ENCODE measurements at places on chromosomes 7 and 10.

GRCh38 chr7:119397156-119397555 is 875.8 kb upstream of the KCND2 start:
- DNase-seq, result no peak

GRCh38 chr10:103528549-103528948 is 35.0 kb downstream of the NEURL1 start:
- DNase-seq, result no peak

DNA sequence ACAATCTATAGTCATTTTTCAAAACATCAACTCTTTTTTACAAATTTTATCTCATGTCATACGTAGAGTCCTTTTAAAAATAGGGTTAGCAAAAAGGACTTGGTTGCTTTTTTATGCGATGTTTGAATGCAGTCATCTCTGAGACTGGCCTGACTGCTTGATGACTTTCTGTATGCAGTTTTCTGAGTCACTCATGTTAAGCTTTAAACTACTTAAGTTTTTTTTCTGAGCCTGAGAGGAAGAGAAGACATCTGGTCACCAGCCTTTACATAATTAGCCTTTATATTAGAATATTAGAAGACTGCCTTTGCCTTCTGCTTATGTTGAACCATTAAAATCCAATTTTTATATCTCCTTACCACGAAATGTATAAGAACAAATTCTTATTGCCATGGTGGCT is 834.4 kb upstream of the MBL2 start:
- DNase-seq, result no peak

GRCh38 chr7:29968683-29969395 is 20.8 kb downstream of the SCRN1 start:
- no peak for DNase-seq

- DNase-seq, result no peak
Observed at GRCh38 chr7:86970547-86970946, 88.9 kb downstream of the ELAPOR2 start.

- no peak for DNase-seq
Observed at GRCh38 chr10:16195894-16196293, 240.9 kb upstream of the PTER start.

DNA sequence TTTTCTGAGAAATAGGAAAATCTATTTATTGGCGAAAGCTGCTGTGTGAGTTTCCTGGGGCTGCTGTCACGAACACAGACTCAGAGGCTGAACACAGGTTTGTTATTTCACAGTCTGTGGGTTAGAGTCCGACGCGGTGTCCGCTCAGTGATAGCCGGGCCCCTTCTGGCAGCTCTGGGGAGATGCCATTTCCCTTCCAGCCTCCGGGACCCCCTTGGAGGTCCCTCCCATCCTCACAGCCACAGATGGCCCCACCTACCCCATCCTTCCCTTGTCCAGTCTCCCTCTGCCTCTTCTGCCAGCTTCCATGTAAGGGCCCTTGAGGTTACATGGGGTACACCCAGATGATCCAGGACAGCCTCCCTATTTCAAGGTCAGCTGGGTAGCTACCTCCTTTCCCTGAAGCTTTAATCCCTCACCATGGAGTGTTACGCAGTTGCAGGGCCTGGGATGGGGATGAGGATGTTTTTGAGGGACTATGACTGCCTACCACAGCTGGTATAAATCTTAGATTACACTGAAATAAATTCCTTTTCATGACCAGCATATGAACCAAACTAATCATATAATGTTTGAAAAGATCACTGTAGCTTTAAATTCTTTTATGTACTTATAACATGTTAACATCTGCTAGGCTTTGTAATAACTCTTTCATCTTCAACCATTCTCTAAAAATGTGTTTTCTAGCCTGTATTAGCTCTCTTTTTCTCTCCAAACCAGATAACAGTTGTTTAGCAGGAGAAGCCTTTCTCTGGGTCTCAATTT is 98.5 kb downstream of the WDR37 start:
- DNase-seq, result no peak

GRCh38 chr10:126549344-126549743 is 121.1 kb downstream of the C10orf90 start:
- no peak for DNase-seq

DNA sequence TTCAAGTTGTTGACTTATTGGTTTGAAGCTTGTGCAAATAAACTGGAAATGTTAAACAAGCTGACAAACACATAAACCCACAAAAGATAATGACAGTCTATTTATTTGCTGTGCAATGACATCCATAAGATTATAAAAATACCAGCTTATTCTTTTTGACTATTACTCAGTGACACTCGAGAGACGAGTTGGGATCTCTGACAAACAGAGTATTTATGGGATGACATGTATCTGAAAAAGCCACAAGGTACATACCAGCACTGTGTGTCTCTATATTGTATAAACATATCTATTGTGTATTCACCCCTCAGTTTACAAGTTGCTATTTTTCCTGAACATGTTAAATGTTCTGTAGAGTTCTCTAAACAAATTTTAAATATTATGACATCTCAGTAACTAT is 88.9 kb downstream of the CHRM2 start:
- DNase-seq, result no peak

- DNase-seq, result no peak
Observed at GRCh38 chr7:96237040-96237439, 84.9 kb downstream of the SLC25A13 start.

GRCh38 chr10:21976739-21977138 is 26.8 kb downstream of the DNAJC1 start:
- no peak for DNase-seq

DNA sequence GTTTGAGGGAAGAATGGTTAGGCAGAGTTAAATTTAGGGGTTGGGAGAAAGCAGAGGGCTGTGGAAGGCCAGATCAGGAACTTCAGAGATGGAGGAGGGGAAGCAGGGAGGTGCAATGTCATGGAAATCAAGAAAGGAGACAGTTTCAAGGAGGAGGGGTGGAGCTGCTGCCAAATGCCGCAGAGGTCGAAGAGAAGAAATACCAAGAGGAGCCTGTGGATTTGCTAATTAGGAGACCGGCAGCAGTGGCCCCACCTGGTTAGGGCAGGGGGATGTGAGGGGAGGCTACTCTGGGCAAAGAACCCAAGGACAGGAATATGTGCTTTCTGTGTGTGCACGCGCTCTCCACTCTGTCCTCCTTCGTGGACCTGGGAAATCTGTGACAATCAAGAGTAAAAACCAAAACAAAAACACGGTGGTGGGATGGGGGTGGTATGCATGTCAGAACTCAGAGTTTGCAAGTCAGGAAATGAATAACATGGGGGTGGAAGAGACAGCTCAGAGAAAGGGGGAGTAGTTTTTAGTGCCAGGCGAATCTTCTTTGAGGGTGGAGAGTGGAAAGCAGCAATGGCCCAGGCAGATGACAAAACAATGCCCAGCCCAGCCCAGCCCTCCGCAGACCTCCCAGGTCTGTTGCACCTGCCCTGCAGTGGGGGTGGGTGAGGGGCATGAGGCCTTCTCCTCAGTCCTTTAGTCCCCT is 102.9 kb upstream of the PAX2 start:
- no peak for DNase-seq

- no peak for DNase-seq
Observed at GRCh38 chr10:63703113-63703670, 182.0 kb downstream of the REEP3 start.

DNA sequence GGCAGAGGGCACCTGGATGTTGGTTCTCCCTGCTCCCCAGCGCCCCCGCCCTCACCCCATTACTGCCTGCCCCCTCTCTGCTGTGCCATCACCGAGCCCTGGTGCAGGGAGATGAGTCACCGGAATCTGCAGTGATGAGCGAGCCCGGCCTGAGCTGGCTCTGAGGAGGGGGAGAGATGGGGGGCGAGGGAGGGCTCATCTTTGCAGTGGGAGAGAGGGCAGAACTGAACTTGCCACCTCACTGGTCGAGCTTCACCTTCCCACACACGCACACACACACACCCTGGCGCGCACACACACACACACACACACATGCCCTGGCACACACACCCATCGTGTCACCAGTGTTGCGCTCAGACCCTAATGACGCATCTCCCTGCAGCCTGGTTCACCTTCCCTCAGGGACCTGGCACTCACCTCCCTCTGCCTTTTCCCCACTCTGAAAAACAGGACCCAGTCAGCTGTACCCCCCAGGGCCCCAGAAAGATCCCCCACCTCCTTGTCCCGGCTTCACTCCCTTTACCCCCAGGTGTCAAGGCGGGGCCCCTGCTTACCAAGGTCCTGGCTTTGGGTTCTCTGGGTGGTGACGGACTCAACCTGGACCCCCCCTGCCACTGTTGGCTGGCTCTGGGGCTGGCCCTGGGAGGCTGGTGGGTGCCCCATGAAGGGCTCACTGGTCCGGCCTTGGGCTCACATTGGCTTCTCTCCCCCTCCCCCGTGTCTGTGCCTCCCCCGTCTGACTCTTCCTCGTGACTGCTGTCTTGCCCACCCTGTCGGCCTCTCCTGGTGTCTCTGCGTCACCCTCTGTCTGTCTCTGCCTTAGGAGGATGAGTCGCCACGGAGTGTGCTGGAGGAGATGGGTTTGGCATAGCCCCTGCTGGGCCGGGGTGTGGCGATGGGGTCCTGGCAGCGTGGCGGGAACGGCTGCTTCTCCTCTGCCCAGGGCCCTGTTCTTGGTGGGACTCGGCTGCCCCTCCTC is 5.4 kb downstream of the VGF start:
- no peak for DNase-seq

DNA sequence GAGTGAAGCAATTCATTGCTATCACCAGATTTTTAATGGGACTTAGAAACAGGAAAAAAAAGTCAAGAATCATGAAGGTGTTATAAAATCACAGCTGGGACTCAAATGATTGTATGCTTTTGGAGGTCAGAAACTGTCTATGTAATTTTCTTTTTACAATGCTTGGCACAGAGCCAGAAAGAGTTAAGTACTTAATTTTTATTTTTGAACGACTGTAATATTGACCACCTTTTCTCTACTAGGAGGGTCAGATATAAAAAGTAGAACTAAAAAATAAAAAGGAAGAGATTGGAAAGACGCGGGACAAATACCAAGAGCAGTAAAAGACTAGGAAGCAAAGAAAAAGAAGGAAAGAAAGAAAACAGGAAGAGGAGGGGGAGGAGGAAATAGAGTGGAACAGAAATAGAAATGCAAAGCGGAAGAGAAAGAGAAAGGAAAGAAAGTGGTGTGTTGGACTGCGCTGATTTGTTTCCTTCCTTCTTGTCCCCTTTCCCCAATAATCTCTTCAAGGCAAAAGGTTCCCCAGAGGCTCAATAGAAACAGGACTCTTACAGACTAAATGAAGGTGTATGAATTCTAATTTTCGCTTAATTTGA is 23.2 kb upstream of the C1GALT1 start:
- no peak for DNase-seq

DNA sequence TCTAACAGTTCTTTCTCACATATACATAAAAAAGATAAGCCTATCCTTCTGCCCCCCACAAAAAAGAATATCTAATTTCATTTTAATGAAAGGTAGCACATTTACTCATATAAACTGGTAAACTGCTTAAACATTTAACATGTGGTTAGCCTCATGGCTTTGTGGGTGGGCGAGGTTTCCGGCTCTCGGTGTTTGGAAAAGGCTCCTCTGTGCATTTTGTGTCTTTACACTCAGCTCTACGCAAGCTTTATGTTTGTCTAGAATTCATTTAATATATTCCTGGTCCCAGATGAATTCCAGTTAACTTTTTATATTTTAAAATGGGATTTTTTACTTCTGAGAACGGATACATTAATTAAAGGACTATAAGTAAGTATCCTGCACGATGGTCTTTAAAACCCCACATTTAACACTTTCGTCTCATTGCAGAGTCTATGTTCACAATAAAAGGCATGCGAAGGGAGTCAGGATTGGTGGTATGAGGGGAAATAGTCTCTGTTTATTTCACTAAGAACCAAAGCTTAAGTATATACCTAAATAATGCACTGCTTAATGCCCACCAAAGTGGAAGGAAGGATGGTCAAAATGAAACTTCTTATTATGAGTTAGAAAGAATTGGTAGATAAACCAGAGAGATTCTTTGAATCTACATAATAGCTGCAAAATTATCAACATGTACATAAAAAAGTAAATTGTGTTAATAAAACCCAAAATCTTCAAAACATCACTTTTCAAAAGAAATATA is 197.2 kb downstream of the CRPPA start:
- peak; percentile 21 for DNase-seq

GRCh38 chr7:125636320-125636962 is 706.8 kb upstream of the POT1 start:
- no peak for DNase-seq

GRCh38 chr10:17290226-17290625 is 62.2 kb downstream of the VIM start:
- DNase-seq, result no peak

DNA sequence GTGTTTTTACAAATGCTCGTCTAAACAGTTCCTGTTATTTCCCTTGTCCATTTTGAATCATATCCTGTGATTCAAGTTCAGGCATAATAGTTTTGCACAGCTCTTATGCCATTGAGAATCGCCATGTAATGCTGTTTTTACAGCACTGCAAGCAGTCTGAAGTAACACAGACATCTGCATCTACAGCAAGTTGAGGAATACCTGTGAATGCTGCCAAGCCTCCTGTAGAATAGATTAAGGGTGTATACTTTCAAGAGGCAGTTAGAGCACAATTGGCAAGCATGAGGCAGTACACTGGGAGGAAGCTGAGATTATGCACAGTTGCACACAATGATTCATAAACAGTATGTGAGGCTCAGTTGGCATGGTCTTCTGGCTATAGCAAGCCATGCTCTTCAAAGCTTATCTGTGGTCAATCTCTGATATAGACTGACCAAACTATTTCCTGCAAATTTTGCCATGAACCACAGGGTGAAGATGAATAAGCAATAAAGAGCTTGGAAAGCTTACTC is 121.9 kb upstream of the AKR1E2 start:
- DNase-seq, result no peak

DNA sequence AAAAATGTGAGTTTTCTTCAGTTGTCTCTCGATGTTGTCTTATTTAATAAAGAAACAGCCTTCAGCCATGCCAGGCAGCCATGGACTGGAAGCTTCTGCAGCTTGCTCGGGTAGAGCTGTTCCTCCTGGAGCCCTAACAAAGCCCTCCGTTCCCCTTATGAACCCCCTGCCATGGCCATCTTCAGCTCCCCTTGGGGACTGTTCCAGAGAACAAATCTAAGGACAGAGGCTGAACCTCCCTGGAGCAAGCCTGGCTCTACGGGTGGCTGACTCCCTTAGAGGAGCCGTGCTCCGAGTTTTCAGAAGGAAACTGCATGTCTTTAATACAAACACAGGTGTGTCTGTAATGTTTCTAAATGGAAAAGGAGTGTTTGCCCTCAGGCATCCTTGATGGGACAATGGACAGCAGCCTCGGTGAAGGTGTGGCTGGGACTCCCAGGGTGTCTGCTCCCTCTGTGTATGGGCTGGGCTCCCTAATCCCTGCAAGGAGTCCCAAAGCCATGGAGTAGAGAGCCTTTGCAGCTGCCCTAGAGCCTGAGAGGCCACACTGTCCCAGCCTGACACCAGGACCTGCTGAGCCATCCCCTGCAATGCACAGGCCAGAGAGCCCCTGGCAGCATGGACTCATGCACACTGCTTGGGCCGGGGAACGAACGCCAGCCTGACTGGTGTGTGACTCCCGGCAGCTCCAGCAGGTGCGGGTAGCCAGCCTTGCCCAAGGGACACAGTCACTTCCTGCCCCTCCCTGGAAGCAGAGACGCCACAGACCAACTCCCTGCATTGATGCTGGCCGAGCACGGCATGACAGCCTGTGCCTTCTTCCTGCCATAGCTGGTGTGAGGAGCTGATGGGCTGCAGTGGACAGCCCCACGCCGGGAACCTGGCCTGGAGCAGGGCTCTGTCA is 381.8 kb downstream of the TCERG1L start:
- no peak for DNase-seq

- no peak for DNase-seq
Observed at GRCh38 chr10:70132098-70133029, at the start of gene AIFM2. AIFM2 (minus strand) TSS chr10:70132825; CDS start chr10:70124084, 8,741 bp downstream.

All from stimulated activated CD8-positive, alpha-beta memory T cell treated with anti-CD3 and anti-CD28 coated beads, Interleukin-4, amount 100 ng/mL, for 4 hours (primary cell).